Neural crest cell (in vitro differentiated cells): ENCODE measurements at places on chromosomes 4 and X.
A peak's percentile ranks its signal among the peaks of the same experiment; 100 is the strongest.

DNA sequence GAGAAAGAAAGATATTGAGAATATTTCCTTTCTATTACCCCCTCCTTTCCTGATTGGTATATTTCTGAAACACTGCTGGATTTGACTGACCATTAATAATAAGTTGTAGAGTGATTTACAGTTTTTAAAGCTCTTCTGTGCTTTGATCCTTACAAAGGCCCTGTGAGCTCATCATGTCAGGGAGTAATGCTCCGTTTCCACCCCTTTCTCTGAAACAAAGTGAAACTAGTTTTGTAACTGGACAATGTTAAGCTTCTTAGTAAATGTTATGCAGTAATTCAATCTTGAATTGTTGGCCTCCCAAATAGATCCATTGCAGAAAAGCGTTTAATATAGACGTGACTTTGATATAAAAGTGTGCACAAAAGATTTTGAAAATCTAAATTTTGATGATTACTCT, 190.1 kb upstream of the GNPDA2 start:
- no peak overlapping the region for H3K27ac ChIP-seq
- H3K4me1 ChIP-seq = peaks cover 19% of the 10 kb centered on the region
- H3K4me3 ChIP-seq = no peak overlapping the region
- DNase-seq = no peak

DNA sequence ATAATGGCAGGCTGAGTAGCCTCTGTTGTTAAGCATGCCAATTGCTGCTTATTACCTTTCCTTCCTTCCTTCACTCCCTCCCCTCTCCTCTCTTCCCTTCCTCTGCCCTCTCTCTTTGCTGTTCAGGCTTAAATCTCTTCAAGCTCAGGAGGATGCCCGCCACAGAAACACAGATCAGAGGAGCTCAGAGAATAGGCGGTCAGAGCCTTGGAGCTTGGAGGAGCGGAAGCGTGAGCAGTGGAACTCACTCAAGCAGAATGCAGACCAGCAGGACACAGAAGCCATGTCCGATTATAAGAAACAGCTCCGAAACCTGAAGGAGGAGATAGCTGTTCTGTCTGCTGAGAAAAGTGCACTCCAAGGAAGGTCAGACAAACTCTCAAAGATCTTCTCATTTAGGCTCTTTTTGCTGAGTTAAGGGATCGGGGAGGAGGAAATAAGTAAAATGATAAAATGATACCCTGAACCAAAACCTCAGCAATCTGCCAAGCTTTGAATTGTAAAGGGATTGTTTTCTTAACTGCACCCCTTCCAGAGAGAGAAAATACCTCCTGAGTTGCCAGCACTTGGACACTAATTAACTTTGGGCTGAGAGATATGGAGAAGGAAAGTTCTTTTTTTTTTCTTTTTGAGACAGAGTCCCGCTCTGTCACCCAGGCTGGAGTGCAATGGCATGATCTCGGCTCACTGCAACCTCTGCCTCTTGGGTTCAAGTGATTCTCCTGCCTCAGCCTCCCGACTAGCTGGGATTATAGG, 20.9 kb downstream of the SPATA18 start:
- peaks cover 33% of the 10 kb centered on the region for H3K27me3 ChIP-seq
- no peak overlapping the region for H3K4me3 ChIP-seq
- no peaks in the 10 kb centered on the region for H3K36me3 ChIP-seq
- H3K4me1 ChIP-seq = no peaks in the 10 kb centered on the region
- no peak overlapping the region for H3K27ac ChIP-seq

GRCh38 chr4:25930731-25931354, 16.8 kb downstream of the SMIM20 start:
- no peak overlapping the region for H3K27ac ChIP-seq
- H3K4me3 ChIP-seq = no peak overlapping the region
- peaks cover 4% of the 10 kb centered on the region for H3K36me3 ChIP-seq
- DNase-seq = no peak

DNA sequence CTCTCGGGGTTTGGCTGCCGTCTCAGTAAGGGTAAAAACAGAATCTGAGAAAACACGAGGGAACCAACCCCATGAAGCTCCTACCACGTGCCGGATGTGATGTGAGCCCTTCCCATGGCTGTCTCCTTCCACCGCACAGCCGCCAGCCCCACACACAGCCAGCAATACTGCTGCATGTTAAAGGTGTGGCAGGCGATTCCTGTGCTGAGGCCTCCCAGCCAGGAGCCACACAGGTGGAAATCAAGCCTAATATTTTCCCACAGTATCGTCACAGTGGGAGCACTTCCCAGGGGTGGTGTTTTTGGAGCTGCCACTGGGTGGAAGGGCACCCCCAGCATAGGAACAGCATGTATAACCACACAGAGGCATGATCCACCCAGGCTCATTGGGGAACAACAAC, 77.5 kb downstream of the SLC2A9 start:
- H3K27ac ChIP-seq = no peak overlapping the region
- H3K4me1 ChIP-seq = peaks cover 5% of the 10 kb centered on the region
- no peaks in the 10 kb centered on the region for H3K36me3 ChIP-seq
- no peak overlapping the region for H3K4me3 ChIP-seq
- DNase-seq = no peak
- no peaks in the 10 kb centered on the region for H3K27me3 ChIP-seq

DNA sequence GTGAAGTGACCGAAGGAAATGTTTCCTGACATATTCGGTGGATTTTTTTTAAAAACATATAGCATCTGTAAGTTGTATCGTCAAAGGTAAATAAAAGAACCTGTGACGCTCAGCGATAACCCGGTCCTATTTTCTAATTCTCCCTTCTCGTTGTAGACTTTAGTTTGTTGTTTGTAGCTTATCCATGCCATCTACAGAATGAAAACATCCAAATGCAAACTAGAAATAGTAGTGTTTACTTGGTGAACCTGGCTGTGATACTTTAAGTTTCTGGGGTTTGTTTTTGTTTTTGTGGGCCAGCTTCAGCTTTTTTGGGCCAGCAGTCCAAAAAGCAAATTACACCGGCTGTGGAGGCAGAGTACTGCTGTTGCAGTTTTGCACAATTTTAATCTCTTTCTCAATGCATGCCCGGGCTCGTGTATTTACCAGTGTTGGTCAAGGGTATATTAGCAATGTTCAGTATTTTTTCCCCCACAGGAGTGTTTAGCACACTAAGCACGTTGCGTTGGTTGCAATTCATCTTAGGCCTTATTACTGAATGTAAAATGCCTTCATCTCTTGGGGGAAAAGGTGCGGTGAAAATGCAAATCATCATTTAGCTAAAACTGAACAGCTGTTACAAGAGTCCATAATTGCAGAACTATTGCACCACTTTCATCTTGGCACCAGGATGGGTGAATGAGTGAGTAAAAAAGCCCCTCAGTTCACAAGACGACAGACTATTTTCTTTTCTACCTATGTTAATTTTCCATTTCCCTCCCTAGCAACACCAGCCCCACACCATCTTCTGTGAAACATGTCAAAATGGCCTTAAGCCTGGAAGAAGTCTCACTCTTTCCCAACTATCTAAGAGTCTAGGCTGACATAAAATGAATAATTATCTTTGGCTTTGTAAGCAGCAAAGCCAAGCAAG, 1.7 kb upstream of the CNOT6L start:
- H3K27ac ChIP-seq = peak overlapping the region; percentile 98
- H3K27me3 ChIP-seq = no peaks in the 10 kb centered on the region
- H3K4me1 ChIP-seq = peaks cover 25% of the 10 kb centered on the region
